ENCODE measurements at places on chromosomes 16 and 17.

DNA sequence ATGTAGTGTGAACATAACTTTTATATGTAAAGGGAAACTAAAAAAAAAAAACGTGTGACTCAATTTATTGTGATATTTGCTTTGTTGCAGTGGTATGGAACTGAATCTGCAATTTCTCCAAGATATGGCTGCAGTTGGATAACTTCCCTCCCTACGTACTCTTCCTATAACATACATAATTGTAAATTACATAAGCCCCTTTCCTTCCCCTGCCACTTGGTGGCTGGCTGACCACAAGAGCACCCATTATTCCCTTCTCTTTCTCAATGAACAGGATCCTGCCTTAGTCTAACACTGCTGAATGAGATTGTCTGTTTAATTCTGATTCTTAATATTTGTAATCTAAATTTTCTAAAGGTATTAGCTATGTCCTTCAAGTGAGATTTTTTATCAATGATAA is 27.8 kb downstream of the CCL4 start:
- DNase-seq = no peak

DNA sequence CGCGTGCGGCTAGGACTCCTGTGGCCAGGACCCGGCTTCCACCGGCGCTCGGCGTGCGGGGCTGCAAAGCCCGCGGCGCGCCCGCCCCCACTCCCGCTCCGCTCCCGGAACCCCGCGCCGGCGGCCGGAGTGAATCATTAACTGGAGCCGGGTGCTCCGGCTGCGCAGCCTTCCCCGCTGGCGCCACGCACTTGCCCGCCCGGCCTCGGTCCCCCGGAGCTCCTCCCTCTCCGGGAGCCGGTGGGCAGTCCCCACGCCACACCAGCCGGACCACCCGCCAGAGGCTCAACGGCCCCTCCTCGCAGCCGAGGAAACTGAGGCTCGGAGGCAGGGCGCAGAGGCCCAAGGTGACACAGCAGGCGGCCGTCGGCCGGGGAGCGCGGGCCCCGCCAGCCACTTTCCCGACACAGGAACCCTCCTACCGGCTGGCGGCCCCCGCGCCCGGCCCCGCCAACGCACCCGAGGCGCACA is 580 bp downstream of the BCAR1 start:
- no peak for DNase-seq

DNA sequence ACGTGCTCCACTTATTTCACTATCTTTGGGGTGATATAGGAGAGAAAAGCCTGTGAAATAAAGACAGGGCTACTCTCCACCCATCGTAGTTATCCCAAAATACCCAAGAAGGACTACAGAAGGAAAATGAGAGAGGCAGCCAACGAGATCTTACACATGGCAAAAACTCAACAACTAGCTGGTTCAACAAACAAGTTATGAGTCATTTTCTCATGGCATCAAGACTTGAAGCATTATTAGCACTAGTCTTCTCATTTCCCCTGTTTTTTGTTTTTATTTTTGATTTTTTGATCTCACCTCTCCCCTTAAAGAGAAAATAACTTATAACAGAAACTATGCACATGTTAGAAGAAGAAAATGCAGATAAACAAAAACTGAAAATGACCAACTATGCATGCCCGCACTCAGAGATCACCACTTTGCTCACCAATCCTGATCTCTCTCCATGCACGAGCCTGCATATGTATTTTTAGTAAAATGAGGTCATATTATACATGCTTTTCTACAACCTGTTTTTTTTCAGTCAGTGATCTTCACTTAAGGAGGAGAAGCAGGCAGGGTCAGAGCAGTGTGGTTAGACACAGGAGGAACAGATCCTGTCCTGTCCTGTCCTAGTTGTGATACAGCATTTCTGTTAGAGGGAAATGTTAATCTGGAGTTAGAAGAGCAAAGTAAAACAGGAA is 22.8 kb downstream of the FAM117A start:
- DNase-seq = no peak

DNA sequence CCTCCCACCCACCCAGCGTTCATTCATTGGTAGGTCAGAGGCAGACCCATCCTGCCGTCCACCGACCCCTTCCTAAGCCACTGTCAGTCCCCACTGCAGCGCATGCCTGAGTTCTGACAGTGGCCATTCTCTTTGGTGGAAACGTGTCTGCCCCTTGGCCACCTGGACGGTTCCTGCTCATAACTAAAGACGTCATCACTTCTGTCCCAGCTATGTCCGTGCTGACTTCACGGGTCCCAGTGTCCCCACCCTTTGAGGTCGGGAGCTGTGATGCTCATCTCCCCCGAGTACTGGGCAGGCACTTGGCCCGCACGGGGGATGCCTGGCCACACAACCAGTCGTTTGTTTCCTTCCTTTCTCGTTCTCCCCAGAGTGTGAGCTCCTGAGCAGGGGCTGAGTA is 267.1 kb downstream of the C16orf95 start:
- no peak for DNase-seq

DNA sequence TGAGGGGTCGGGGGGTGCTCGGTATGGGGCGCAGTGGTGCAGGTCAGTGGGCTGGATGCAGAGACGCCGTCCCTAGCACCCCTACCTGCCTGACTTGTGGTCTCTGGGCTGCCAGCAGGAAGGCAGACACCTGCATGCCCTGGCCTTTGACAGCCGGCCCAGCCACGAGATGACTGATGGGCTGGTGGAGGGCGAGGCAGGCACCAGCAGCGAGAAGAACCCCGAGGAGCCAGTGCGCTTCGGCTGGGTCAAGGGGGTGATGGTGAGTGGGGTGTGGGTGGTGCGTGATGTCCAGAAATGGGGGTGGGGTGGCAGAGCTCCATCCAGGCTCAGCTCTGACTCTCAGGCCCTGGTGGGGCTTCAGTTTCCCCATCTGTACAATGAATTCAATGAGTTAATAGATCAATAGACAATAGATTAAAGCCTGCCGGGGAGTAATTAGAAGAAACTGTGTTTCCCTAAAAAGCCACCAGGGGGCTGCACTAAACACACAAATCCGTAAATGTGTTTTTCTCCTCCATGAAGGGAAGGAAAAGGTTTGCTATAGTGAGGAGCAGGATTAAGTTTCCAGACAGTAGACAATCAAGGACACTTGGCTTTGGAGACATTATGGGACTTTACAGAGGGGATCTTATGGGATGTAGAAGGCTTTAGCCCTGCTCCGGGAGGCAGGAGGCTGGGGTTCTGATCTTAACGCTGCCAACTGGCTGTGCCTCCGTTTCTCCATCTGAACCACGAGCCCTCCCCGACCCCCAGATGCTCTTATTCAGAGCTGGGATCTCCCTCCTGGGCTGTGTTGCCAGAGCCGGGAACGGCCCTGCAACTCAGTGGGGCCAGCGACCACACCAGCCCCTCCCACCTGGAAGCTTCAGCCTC is 2.2 kb downstream of the SLC12A3 start:
- DNase-seq = no peak

- DNase-seq = no peak
Measured at GRCh38 chr16:56305956-56306565, 114.8 kb downstream of the GNAO1 start.

DNA sequence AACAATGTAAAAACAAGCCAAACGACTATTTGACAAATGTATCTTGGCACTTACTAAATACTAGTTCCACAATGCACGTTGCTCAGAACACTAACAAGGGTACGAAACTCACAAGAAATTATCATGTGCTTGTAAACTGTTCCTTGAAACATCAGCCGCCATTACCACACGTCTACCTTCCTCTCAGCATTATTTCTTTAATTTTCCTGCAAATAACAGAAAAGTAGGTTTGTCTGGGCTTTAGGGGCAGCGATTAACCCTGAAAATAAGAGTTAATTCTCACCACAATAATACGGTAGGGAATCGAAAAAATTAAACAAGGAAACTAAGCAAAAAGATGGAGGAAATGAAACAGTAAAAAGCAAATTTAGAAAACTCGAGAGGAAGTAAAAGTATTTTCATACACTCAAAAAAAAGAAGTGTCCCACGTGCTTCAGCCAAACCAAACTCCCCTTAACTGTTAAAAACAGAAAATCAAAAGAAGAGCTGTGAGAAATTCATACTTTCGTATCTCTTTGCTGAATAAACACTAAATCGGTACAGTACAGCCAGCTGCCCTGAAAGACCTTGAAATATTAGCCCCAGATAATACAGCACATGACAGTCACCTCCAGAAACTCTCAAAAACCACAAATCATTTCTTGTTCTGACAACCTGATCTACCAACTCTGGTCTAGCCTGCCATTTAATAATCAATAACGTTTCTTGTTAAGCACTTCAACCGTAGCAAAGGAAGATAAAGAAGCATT is 1.2 kb downstream of the ARHGAP17 start:
- DNase-seq = no peak

- no peak for DNase-seq
Measured at GRCh38 chr17:56608944-56609343, 15.4 kb downstream of the NOG start.

GRCh38 chr16:85075236-85075924 is 36.9 kb downstream of the CIBAR2 start:
- no peak for DNase-seq

DNA sequence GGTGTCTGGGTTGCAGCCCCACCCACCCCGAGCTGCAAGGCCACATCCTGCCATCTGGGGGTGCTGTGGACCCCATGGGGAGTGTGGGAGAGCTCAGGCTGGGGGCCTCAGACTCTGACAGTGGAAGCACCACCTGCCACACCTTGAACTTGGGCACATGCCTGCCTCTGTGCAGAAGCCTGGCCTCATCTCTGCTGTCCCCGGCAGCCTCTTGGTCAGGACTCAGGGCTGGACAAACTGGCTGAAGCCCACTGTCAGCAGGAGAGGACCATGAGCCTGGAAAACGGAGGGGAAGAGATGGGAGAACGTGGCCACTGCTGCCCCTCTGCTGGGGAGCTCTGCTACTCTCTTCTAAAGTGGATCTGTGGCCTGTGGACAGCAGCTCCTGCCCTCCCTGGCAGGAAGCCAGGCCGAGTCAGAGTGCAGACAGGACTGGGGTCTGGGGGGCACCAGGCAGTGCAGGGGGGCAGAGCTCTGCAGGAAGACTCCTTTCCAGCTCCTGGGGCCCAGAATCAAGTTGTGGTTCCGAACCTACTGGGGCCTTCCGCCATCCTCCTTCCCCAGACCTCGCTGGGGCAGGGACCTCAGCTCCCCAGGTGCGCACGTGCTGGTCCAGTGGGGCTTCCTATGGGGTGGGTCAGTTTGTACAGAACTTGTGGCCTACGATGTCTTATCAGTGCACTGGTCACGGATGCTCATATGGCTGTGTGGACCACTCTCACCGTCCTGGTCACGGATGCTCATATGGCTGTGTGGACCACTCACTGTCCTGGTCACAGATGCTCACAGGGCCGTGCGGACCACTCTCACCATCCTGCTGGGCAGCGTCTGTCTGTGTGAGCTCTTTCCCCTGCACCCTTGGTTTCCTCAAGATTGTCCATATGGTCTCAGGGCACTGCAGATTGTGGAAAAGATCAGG is 207.7 kb downstream of the LAT start:
- no peak for DNase-seq

DNA sequence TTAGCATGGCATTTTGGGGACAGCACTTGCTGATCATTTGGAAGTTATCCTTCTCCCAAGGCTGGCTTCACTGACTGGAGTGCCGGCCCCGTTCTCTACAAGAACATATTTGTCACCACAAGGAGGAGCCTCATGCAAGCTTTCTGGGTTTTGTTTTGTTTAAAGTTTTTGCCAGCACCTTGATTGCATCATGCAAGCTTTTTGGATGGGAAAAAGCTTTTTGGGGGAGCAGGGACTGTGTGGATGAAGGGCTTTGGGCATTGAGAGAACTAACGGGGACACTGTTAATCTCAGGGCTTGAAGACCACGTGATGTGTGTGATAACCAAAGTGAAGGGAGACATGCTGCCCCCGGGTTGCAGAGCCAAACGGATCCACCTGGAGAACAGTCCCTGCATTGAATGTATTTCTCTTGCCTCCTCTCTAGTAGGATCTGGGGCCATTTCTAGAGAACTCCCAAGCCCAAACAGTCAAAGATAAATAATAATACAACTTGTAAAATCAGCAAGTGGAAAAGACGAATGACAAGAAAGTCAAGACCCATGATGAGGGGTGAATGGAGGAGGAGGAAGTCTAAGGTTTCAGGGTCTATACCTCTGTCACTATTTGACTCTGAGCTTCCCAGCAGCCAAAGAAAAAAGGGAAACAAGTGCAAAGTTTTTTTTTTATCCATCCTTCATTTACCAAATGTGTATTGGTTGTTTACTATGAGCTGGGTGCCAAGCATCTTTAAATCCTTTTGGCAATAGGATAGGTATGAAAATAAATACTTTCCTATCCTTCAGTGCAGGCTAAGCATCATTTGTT is 17.2 kb downstream of the TMEM114 start:
- DNase-seq = no peak

DNA sequence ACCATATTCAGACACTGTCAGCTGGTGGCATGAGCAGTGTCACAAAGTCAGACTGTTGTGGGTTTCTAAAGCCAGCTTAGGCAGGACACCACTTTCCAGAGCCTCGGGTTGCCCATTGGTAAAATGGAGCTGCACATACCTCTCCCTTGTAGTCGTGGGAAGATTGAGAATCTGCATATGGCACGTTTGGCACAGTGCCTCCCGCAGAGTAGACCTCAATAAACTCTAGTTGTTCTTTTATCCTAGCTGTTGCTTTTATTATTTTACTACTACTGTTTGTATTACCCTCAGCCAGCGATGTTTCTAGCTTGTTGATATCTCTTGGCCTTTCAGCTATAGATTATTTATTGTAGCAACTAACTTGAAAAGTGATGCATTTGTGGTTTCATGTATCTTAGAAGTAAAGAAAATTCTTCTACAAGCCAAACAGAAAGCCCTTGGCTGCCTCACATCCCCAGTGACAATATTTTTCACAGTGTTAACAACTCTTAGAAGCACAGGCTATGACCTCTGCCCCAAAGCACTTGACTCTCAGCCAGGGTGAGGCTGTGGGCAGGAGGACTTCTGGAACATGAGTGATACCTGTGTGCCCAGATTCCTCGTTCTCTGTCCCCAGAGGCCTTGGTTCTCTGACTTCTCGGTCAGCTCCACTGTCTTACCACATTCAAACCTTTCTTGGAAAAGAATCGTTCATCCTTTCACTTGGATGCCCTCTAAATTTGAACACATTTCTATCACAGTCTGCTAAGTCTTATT is 351.6 kb downstream of the SNX29 start:
- DNase-seq = no peak

DNA sequence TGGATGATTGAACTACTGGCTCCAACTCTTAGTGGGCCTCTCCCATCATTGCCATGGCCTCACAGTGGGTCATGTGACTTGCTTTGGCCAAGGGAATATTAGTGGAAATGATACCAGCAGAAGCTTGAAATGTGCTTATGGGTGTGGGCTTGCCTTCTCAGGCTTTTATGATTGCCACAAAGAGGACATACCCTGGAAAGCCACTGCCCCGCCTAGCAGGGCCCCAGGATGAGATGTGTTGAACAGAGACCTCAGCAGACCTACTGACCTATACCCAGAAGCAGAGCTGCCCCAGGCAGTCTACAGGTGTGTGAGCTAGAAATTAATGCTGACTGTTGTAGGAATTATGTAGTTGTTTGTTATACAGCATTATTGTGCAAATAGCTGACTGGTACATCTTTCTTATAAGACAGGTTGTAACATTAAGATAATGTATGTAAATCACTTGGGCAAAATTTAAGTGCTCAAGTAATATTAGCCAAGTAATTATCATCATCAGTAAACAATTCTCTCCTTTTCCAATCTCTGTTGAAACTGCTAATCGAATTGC is 67.8 kb upstream of the CDH5 start:
- DNase-seq = no peak

GRCh38 chr16:29959293-29959692 is 2.6 kb upstream of the TMEM219 start:
- DNase-seq = no peak

Measured in NCI-H1048 (cell line).